Colonic mucosa (tissue), 4 donors: ENCODE measurements at places on chromosomes 3 and 15.

- no peak for DNase-seq
- no peak overlapping the region for H3K27ac ChIP-seq
- H3K4me1 ChIP-seq: no peaks in the 10 kb centered on the region
- H3K27me3 ChIP-seq: no peaks in the 10 kb centered on the region
Measured at GRCh38 chr3:107662586-107662985, 139.8 kb downstream of the BBX start.

- no peaks in the 10 kb centered on the region for H3K36me3 ChIP-seq
- no peak overlapping the region for H3K27ac ChIP-seq
- no peaks in the 10 kb centered on the region for H3K27me3 ChIP-seq
- no peaks in the 10 kb centered on the region for H3K4me1 ChIP-seq
Measured at GRCh38 chr3:163058031-163058854, 1561.6 kb downstream of the OTOL1 start.

DNA sequence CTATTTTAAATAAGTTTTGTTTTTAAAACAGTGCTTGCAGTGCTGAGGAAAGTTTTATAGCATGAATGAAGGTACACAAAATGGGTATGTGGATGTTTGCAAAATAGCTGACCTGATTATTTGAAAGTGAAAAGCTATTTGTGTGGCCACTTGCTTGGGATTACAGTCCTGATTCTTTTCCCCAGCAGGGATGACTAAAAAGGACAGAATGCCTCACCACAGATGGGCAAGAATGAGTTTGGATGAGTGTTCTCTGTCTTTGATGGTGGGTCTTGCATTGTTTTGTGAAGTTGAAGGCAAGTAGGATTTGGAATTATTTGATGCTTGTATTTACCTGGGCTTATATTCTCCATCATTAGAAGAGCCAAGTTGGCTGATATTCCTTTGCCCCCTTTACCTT, 48.8 kb upstream of the MEIS2 start:
- DNase-seq: no peak
- no peaks in the 10 kb centered on the region for H3K27me3 ChIP-seq
- no peaks in the 10 kb centered on the region for H3K4me1 ChIP-seq
- no peaks in the 10 kb centered on the region for H3K36me3 ChIP-seq
- H3K27ac ChIP-seq: no peak overlapping the region

DNA sequence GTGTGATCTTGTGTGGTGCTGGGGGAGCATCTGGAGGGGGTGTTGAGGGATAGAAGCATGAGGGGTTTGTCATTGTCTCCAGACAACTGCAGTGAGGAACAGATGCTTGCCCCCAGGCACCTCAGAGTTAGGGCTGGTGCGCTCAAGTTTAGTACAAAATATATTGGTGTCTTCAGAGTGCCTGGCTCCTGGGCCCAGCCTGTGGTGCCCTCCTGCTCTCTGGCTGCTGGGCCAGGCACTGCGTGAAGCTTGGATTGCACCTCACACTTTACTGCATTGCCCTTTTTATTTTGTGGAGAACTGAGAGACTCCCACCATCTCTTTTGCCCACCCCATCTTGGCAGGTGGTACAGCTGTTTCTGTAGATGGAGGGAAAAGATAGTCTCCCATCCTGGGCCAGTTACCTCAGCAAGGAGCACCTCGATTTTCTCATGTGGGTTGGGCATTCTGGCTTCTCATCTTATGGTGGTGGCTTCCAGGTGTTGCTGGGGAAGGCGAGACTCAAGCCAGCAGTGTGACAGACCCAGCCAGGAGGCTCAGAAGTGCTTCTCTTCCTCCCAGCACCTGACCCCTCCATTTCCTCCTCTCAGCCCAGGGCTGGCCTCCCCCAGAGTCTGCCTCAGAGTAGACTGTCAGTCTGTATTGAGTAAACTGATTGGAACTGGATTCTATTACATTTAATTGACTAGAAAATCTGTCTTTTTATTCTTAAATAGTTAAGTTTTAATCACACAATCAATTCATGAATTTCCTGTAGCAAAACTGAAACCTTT, 140.5 kb downstream of the DNAJB8 start:
- no peaks in the 10 kb centered on the region for H3K36me3 ChIP-seq
- no peak overlapping the region for H3K4me3 ChIP-seq
- no peaks in the 10 kb centered on the region for H3K4me1 ChIP-seq
- no peaks in the 10 kb centered on the region for H3K27me3 ChIP-seq
- DNase-seq: no peak

- no peaks in the 10 kb centered on the region for H3K36me3 ChIP-seq
- H3K4me1 ChIP-seq: no peaks in the 10 kb centered on the region
- no peaks in the 10 kb centered on the region for H3K27me3 ChIP-seq
- peak overlapping the region; percentile 48 for H3K27ac ChIP-seq
Measured at GRCh38 chr3:42652611-42653302, 740 bp upstream of the ZBTB47 start.

DNA sequence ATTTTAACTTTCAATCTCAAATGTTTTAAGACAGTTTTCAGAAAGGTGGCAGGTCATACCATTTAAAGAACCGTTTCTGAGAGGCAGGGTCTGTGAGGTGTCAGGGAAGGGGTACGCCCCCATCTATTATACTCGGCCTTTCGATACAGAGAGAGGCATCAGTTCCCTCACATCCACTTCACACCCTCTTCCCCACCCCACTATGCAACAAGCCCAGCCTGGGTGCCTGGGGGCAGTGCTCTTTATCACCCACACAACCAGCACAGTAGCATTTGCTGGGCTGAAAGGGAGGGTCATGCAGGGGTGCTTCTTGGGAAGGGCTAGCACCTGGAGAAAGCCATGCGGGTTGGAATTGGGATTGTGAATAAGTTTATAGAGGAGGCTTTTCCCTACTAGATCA, 56.0 kb upstream of the KCNMB2 start:
- H3K4me3 ChIP-seq: no peak overlapping the region
- no peak for DNase-seq
- H3K4me1 ChIP-seq: no peaks in the 10 kb centered on the region
- H3K36me3 ChIP-seq: no peaks in the 10 kb centered on the region
- no peaks in the 10 kb centered on the region for H3K27me3 ChIP-seq
- no peak overlapping the region for H3K27ac ChIP-seq

- peak overlapping the region; percentile 72 for H3K27ac ChIP-seq
- H3K27me3 ChIP-seq: no peaks in the 10 kb centered on the region
- H3K4me1 ChIP-seq: peaks cover 13% of the 10 kb centered on the region
- no peaks in the 10 kb centered on the region for H3K36me3 ChIP-seq
- no peak for DNase-seq
Measured at GRCh38 chr15:63970621-63971426, 75.5 kb downstream of the DAPK2 start.

DNA sequence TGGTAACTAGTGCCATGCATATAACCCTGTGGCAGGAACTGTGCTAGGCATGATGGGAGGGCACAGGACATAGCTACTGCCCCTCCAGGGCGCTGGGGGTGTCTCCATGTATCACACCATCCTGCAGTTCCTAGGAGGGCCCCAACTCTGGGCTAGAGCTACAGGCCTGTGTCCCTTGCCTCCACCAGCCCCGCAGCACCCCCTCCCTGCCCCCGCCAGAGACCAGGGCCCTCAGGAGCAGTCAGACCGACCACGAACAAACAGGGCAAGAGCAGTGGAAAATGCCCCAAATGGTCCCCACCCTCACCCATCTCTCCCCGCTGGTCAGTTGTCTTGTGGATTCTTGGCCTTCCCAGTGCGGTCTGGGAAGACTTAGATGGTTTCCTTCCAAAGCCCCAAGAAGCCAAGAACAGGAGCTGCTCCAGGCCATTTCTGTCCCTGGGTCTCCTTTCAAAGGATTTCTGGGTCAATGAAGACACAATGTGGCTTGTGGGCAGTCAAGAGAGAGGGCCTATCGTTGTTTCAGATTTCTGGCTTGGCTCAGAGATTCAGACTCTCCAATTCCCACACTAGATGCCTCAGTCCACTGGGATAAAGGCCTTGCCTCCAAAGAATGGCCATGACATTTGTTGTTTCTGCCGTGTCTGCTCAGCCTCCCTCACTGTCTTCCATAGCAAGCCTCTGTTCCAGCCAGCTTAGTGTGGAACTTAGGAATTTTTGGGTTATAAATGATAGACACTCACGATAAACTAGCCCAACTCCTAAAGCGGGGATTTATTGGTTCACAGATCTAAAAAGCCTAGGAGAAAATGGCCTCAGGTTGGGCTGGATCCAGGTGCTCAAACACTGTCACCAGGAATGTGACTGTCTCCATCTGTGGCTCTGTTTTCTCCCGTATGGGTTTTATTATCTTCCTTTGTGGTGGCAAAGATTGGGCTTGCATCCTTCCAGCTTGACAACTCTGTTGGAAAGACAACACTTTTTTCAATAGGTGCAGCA, 80.6 kb downstream of the LSM3 start:
- no peaks in the 10 kb centered on the region for H3K4me1 ChIP-seq
- no peak overlapping the region for H3K27ac ChIP-seq
- DNase-seq: no peak
- no peaks in the 10 kb centered on the region for H3K36me3 ChIP-seq

DNA sequence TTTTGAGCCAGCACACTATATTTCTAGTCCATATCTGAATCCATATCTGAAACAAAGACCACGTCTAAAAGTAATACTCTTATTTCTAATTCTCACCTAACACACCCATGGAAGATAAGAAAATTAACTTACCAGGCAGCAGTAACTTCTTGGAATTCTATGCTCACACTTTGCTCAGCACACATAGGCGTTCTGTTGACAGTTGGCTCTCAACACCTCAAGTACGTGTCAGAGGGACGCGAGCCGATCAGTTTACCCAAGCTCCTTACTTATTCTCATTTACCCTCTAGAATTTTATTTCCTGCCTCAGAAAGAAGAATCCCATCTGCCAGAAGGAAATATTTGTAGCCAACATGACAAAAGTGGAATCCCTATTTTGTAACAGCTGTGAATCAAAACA, 911.9 kb downstream of the FHIT start:
- H3K4me3 ChIP-seq: no peak overlapping the region
- no peaks in the 10 kb centered on the region for H3K4me1 ChIP-seq
- no peaks in the 10 kb centered on the region for H3K36me3 ChIP-seq
- no peak for DNase-seq

DNA sequence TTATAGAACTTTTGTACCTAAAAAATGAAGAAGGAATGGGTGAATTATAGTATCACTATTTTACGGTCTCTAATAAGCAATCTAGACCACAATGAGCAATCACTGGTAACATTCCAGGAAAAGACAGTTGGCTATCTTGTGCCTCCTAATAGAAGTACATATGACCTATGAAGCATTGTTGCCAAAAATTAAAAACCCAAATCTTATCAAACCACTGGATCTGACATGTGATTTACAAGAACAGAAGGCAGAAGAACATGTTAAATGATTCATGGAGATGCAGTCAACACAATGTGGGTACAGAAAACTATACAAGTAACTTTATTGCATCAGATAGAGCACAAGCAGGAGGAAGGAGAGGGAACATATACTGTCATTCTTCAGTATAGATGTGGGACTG, 14.5 kb upstream of the HYKK start:
- H3K36me3 ChIP-seq: peaks cover 16% of the 10 kb centered on the region
- no peak for DNase-seq
- H3K27me3 ChIP-seq: no peaks in the 10 kb centered on the region
- no peak overlapping the region for H3K27ac ChIP-seq
- H3K4me3 ChIP-seq: no peak overlapping the region

- H3K4me1 ChIP-seq: no peaks in the 10 kb centered on the region
- no peak overlapping the region for H3K4me3 ChIP-seq
Measured at GRCh38 chr3:136135039-136135802, 60.9 kb downstream of the MSL2 start.

GRCh38 chr3:120741837-120742197, 499 bp downstream of the RABL3 start:
- H3K27ac ChIP-seq: peak overlapping the region; percentile 91
- H3K4me1 ChIP-seq: no peaks in the 10 kb centered on the region
- no peak for DNase-seq
- H3K4me3 ChIP-seq: peak overlapping the region; percentile 93
- H3K27me3 ChIP-seq: no peaks in the 10 kb centered on the region

DNA sequence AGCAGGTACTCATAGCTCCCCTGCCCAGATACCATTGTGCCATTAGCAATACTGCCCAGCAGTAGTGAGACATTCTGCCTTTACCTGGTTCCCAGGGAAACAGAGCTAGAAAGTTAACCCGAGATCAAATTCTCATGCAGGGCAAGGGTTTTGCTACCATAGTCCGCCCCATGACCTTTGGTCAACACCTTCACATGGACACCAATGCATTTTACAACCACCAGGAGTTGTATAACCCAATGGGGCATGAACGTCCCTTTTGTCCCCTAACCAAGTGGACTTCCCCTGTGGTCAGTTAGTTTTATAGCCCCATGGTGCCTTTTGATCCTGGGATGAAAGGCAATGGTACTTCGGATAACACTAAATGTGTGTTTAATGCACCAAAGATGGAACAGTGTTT, 151.7 kb upstream of the IQSEC1 start:
- no peaks in the 10 kb centered on the region for H3K4me1 ChIP-seq
- H3K27ac ChIP-seq: no peak overlapping the region
- H3K4me3 ChIP-seq: no peak overlapping the region
- H3K27me3 ChIP-seq: no peaks in the 10 kb centered on the region
- DNase-seq: no peak
- no peaks in the 10 kb centered on the region for H3K36me3 ChIP-seq

DNA sequence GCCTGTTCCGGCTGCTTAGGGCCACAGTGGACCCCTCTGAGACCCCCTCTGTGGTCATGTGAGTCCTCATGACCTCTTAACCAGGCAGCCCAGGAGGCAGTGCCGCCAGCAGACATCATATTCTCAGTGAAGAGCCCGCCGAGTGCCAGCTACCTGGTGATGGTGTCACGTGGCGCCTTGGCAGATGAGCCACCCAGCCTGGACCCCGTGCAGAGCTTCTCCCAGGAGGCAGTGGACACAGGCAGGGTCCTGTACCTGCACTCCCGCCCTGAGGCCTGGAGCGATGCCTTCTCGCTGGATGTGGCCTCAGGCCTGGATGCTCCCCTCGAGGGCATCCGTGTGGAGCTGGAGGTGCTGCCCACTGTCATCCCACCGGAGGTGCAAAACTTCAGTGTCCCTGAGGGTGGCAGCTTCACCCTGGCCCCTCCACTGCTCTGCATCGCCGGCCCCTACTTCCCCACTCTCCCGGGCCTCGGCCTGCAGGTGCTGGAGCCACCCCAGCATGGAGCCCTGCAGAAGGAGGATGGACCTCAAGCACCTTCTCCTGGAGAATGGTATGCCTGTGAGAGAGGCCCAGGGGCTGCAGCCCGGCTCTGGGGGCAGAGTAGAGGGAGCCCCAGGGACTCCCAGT, 176.1 kb downstream of the TBC1D2B start:
- no peaks in the 10 kb centered on the region for H3K27me3 ChIP-seq
- H3K4me3 ChIP-seq: no peak overlapping the region
- no peak overlapping the region for H3K27ac ChIP-seq
- no peak for DNase-seq
- no peaks in the 10 kb centered on the region for H3K4me1 ChIP-seq

DNA sequence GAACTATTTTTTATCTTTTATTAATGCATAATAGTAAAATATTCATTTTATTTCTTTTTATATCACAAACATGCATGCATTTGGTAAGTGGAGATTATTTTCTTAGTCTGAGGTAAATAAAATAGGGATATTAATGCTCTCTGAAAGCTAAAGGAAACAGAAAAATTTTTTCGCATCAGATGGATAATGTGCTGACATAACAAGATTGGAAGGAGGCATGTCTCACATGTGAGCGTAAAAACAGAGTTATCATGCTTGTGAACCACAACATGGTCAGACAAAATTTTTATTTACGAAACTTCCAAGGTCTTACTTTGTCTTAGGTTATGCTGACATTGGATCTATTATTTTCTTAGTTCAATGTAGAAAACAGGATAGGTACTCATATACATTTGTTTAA, 166.1 kb downstream of the SPATA16 start:
- H3K27ac ChIP-seq: no peak overlapping the region
- H3K36me3 ChIP-seq: no peaks in the 10 kb centered on the region
- H3K4me1 ChIP-seq: no peaks in the 10 kb centered on the region
- DNase-seq: no peak
